Occipital lobe (tissue), 3 donors: ENCODE measurements at places on chromosomes 5 and 9.

DNA sequence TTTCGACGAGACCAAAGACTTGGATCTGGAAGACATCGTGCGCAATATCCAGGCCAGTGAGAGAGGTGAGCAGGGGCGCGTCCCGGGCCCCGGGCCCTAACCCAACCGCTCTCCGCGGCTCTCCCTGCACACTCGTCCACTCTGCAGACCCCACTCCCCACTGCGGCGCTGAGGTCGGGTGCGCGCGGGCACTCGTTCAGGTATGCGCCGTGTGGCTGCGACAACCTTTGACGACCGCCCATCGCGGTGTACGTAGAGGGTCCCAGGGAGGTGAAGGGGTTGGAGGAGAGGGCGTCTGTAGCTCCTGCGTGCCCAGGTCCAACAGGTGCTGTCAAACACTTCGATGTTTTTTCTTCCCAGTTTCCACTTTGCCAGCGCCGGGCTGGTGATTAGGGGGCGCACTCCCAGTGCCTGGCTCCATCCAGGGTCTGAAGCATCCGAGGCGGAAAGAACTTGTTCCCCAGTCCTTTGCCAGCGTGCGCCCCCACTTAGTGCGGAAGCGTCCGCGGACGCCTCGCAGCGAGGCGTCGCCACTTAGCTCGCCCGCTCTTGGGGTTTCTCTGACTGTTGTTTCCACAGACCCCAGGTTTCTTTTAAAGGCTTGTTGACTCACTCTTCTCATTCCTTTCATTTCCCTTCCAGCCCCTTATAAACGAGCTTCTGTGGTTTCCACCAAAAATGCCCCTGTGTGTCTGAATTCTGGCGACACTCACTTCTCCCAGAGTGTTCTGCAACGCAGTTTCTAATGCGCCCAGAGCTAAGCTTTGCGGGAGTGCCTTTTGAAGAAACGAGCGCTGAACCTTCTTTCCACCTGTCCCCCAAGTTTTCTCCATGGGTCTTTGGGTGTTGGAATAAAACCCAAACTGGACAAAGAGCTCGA lies 1.6 kb downstream of the NPR3 start:
- DNase-seq = no peak

GRCh38 chr5:124996764-124997077 lies 250.3 kb upstream of the ZNF608 start:
- DNase-seq = no peak

DNA sequence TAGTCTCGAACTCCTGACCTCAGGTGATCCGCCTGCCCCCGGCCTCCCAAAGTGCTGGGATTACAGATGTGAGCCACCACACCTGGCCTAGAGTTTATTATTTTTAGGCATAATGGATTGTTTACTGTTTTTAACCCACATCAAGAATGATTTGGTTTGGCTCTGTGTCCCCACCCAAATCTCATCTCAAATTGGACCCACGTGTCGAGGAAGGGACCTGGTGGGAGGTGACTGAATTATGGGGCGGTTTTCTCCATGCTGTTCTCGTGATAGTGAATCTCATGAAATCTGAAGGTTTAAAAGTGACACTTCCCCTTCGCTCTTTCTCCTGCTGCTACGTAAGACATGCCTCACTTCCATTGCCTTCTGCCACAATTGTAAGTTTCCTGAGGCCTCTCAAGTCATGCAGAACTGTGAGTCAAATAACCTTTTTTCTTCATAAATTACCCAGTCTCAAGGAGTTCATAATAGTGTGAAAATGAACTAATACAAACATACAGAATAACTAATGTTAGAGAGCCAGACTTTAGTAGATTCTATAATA lies 88.2 kb downstream of the RICTOR start:
- DNase-seq = no peak

DNA sequence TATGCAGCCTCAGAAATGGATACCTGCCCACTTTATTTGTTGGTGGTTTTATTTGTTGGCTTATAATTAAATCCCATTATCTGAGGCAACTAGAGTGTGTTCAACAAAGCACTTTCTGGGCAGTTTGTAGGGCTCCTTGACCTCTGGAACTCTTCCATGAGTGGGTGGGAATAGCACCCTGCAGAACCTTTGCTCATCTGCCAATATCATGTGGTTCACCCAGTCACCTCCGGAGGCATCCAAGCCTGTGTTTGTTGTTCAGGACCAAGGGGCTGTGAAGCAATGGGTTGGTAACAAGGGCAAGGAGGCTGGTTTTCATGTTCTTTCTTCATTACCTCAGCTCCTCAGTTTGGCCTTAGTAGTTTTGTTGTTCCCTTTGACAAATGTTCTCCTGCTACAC lies 314.0 kb downstream of the NDUFS4 start:
- DNase-seq = no peak

DNA sequence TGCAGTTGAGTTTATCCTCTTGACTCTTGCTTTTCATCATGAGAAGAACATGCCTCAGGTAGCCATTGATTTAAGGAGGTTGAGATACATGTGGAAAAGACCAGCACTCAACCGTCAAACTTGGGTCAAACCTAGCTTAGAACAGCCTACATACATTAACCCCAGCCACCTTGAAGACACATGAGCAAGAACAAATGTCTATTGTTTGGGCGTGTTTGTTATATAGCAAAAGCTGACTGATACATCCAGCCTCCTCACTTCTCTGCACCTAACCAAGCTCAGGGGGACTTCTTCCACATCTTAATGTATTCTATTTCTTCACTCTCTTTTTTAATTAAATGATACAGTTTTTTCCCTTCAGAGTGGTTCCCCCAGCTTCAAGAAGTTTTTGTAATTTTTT lies 28.7 kb downstream of the DRD1 start:
- DNase-seq = no peak

GRCh38 chr5:143992496-143992895 lies 178.0 kb downstream of the YIPF5 start:
- no peak for DNase-seq

GRCh38 chr9:17402309-17402708 lies 176.6 kb upstream of the SH3GL2 start:
- no peak for DNase-seq

GRCh38 chr5:36227046-36227445 lies 14.7 kb downstream of the NADK2 start:
- DNase-seq = no peak

GRCh38 chr5:122322801-122323548 lies 10.9 kb downstream of the SNCAIP start:
- no peak for DNase-seq

GRCh38 chr5:137630972-137631370 lies 104.9 kb downstream of the KLHL3 start:
- no peak for DNase-seq
